COLO829 (cell line): ENCODE measurements at places on chromosomes 1 and 21.

- no peak for DNase-seq
These were observed 3.9 kb upstream of the CDC42 start for GRCh38 chr1:22048351-22049192.

GRCh38 chr21:33800753-33801423 is 114.7 kb downstream of the ATP5PO start:
- no peak for DNase-seq

- no peak for DNase-seq
These were observed 108.1 kb upstream of the HAO2 start for GRCh38 chr1:119260506-119260905.

GRCh38 chr1:115302390-115302961 is 35.6 kb downstream of the NGF start:
- no peak for DNase-seq

- DNase-seq: no peak
These were observed 2.0 kb upstream of the UTP25 start for GRCh38 chr1:209825591-209826434.

DNA sequence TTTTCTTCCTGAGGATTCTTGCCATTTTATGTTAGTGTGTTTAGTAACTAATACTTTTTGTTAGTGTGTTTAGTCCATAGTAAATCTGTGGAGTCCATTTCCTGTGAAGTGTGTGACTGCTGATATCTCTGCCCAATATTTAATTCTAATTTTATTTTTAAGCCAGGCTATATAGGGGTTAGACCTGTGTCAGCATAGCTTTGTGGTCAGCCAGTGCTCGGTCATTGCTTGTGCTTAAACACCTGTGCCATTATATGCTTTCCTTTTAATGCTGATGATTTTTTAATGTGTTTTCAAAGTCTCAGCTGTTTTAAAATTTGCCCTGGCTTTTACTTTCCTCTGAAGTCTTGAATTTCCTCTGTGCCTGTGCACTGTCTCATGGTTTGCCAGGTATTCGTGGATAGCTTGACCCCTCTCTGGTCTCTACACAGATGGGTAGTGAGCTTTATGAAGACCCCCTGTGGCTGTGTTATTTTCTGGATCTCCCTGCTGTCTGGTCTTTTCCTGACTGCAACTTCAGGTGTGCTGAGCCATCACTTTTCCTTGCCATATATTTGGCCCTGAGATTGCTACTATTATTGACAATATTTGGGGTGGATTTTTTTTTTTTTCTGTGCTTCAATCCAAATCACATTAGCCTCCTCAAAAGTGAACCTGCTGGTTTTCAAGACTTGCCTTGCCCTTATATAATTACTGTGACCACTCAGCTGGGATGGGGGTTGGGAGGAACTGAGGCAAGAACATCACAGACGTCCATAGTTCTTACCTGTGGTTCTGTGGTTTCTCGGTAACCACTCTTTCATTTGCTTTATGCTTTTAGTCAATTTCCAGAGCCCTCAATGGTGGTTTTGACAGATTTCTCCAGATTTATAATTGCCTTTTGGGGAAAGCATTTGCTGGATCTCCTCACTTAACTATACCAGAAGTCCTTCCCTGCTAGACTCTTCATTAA is 59.6 kb downstream of the RPS6KC1 start:
- DNase-seq: no peak

DNA sequence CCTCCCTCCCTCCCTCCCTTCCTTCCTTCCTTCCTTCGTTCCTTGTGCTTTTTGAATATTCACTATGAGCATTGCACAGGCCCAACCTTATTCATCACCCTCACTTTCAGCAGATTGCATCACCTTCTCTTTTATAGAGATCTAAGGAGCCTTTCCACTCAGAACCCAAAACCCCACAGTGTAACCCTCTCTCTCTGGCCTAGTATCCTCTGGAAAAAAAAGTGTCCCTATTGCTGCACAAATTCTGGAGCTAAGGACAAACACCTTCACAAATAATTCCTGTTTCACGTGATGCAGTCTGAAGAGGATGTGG is 25.6 kb downstream of the OR10J5 start:
- DNase-seq: no peak

- no peak for DNase-seq
These were observed 40.3 kb downstream of the RAP1GAP start for GRCh38 chr1:21628798-21629393.

DNA sequence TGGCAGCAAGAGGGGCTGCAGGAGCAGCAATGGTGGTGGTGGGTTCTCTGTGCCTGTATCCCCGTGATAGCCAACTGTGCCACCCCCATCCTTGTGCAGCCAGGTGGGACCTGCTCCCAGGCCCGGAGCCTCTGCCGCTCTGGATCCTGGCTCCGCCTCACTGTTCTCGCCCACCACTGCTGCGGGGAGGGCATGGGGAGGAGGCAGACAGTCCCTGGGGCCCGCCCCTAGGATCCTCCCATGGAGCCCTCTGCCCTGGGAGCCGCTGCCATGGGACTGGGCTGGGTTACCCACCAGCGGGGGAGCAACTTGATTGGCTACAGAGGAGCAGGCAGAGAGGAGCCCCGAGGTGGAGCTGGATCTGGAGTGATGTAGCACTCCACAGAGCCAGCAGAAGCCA is 31.6 kb downstream of the CD1D start:
- DNase-seq: no peak

DNA sequence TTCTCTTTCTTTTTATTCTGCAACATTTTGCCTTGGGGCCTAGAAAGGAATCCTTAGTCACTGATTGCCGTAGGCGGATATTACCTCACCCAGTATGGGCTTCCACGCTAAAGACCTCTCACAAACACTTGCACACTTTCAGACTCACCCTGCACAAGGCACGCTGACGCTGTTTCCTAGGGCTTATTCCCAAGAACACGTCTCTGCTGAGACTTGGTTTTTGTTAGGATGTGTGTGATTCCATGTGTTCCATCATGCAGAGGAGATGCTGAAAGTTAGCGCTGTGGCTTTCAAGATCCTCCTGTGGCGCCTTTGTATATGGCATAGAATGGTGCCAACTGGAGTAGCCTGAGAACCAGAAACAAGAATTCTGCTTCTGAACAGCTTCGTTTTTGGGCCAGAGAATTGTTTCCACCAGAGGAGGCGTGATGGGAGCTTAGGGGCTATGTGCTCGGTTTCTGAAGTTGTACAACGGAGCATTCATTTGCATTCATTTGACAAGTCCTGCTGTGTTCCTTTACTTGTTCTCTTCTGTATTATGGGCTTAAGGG is 297.0 kb downstream of the DISC1 start:
- DNase-seq: peak; percentile 49

DNA sequence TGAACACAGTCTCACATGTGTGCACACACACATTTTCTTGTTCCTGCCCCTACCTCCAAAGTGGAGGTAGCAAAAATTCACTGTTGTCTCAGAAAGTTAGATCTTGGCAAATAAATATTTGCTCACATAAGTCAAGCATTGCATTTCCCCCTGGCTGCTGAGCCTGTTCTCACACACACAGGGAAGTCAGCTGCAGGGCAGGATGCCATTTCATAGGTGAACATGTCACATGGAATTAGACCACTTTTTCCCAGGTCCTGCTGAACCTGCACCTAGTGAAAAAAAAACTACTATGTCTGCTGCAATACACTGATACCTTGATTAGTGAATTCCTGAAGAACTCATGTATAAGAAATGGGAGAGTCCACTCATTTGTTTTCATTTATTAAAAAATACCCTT is 5.3 kb upstream of the CD55 start:
- no peak for DNase-seq

- DNase-seq: no peak
These were observed 99.8 kb upstream of the HOOK1 start for GRCh38 chr1:59714966-59715365.

DNA sequence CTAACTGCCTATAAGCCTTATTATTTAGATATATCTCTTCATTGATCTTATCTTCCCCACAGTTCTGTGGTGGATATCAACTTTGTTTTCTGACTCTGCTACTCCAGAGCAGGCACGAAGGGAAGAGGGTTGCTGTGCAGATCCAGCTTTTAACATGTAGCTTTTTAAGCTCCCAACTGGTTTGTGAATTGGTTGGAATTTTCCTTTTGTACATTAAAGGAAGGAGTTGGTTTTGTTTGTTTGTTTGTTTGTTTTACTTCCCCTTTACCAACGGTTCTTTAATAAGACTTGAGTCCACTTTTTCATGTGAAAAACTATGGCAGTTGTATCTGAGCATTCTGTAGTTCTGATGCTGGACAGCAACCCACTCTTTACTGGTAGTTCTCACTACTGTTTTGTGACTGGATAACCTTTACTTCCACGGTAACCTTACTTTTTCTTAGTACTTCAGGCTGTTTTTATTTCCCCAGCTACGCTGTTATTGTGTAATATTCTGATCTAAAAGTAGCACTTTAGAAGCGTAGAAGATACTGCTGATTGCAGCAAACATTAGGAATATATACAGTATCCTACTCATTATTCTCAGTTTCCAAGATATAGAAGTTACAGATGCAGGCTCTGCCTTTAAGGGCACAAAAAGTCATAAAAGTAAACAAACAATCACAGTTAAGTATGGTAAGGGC is 1.6 kb downstream of the GNPAT start:
- no peak for DNase-seq
